ENCODE measurements at places on chromosomes 4 and X.

DNA sequence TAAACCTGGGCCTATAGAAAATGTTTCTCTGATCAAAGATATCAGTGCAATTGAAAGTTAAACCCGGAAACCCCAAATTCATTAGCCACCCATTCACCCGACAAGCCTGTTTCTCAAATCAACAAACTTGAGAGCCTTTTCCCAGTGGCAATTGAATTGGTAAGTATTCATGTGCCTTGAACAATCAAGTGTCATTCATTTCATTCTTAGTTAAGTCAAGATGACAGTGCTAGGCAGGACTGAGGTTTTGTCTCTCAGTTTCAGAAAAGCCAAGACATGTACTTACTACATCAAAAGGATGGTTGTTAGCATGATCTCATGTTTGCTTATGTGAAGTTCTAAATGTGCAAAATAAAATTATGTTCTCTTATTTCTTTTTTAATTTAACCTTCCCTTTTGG, 32.3 kb downstream of the CC2D2A start:
- no peak for DNase-seq

GRCh38 chrX:129808829-129809796, 29.4 kb downstream of the SASH3 start:
- no peak for DNase-seq

DNA sequence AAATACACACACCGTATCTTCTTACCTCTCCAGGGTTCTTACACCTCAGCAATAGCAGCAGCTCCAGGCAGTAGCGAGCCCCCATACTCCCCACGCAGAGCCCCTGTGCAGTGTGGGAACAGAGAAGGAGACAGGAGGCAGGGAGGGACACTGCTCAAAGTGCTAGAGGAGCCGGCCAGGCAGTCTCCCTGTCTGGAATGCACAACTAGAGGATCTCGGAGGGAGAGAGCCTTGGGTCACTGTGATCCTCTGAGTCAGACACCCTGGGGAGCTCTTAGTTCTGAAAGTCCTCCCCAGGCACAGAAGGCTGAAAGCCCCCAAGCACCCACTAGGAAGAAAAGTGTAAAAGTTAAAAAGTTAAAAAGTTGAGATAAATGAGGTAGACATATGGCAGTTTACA, 16.0 kb downstream of the AMELX start:
- no peak for DNase-seq

GRCh38 chr4:29372971-29373370, 1347.2 kb upstream of the PCDH7 start:
- DNase-seq = no peak

DNA sequence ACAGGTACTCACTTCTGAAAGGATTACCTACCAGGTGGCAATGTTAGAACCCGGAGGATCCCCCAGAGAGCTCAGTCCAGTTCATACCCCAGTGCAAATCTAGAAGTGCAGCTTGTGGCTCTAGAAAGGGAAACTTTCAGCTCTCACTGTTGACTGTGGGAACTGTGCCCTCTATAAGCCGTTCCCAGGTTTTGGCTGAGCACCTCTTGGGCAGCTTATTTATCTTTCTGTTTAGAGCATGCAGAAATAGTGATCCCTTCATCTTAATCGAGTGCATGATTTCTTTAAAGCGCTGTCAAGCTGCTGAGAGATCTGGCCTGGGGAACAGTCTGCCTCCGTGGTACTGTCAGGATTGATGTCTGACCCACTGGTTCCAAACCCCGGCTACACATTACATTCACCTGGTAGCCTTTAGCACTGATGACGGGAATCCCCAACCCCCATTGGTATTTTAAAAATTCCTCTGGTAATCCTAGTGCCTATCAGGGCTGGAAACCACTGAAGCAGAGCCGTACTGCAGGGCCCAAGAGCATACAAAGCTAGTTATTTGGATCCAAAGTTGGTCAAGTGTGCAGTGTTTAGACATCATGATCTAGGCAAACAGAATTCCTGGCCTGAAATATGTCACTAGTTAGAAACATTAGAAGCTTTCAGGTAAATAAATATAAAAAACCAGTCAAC, 103.2 kb downstream of the KLHL8 start:
- no peak for DNase-seq

- no peak for DNase-seq
Observed at GRCh38 chr4:185849664-185850550, 37.9 kb upstream of the SORBS2 start.

- DNase-seq = no peak
Observed at GRCh38 chr4:36477861-36478260, 196.4 kb downstream of the DTHD1 start.

- no peak for DNase-seq
Observed at GRCh38 chrX:19256986-19257385, 86.7 kb upstream of the PDHA1 start.

DNA sequence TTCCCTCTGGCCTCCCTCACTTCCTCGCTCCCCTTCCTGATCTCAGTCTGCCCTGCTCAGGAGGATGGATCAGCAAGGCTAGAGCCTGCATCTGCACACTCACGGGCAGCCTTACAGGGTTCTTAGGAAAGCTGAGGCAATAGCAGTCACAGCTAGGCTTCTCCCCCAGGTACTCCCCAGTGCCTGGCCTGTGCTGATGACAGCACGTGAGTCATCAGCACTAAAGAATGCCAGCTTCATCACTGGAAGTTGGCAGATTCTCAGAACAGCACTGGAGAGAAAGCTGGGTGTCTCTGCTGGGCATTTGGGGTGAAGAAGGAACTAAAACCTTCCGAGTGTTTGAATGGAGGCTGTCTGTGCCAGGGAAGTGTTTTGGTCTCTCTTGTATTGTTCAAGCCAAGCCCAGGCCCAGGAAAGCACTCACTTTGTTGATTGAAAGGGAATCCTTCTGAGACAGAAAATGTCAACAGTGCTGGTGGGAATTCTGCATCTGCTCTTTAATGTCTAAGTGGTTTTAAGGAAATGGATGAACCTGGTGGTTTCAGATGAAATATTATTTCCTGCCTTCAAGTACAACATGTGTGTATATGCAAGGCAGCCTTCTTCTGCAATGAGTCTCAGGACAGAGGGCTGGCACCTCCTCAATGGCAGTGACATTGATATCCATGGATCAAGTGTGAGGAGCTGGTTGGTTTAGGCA, 73.0 kb upstream of the SCOC start:
- DNase-seq = peak; percentile 40

- DNase-seq = peak; percentile 83
Observed at GRCh38 chrX:153599192-153600031, 473 bp upstream of the CCNQ start.

DNA sequence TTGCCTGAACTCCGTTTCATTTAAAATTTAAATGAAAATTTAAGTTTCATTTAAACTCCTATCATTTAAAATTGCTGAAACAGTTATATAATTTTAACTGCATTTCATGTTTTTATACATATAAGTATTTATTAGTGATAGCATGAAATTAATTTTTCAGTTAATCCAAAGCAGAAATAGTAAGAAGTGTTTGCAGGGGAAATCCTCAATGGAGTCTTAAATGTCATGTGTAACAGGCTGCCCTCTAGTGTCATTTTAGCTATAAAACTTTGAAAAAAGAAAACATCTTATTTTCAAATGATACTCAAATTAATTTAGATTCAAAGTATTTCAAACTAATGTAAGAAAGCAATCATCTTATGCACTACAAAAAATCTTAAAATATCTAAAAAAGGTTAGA, 27.2 kb downstream of the TAPT1 start:
- peak; percentile 34 for DNase-seq

- no peak for DNase-seq
Observed at GRCh38 chr4:186243331-186243730, 16.0 kb downstream of the KLKB1 start.

GRCh38 chr4:4666187-4666586, 124.3 kb upstream of the STX18 start:
- DNase-seq = no peak

- DNase-seq = no peak
Observed at GRCh38 chrX:39772057-39772832, 325.5 kb downstream of the BCOR start.

GRCh38 chrX:134369576-134369975, 90.4 kb upstream of the HPRT1 start:
- no peak for DNase-seq

- DNase-seq = no peak
Observed at GRCh38 chrX:49260221-49260985, 4.1 kb downstream of the FOXP3 start.

DNA sequence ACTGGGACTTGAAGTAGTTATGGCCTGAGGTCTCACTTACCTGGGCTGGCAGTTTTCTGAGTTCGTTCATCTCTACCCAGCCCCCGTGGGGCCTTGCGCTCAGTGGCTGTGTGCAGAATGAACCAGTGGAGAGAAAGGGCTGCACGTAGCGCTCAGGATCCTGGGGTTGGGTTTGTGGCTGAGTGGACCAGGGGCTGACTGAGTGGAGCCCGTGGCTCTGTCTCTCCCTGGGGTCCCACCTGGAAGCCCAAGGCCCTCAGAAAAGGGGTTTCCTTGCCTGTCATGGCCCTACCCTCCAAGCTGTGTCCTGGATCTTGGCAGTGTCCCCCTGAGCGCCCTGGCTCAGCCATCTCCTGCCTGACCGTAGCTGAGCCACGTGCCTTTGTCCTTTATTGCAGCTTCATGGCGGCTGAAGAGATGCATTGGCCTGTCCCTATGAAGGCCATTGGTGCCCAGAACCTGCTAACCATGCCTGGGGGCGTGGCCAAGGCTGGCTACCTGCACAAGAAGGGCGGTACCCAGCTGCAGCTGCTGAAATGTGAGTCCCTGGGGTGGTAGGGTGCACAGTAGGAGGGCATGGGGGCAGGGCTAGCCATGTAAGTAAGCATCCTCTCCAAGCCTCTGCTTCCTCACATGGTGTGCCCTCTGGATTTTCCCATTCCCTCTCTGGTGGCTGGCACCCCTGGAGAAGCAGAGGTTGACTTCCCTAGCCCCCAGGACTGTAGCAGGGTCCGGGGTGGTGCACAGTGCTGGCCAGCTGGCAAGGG, 23.2 kb upstream of the ADD1 start:
- DNase-seq = no peak

DNA sequence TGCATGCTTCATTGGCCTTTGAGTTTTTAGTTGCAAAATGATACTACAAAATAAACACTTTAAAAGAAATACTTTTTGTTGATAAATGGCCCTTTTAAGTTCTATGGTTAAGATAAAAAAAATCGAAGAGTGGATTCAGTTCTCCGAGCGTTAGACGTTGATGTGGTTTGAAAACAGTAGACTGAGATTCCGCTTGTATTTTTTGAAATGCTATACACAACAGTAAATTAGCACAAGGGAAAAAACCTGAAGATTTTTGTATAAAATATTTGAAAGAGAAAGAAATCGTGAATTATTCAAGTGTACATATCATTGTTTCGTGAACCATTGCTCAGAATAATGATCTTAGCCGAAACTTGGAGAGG, 1.4 kb downstream of the BMP2K start:
- DNase-seq = no peak

GRCh38 chr4:145452447-145453162, 29.0 kb upstream of the SMAD1 start:
- no peak for DNase-seq

DNA sequence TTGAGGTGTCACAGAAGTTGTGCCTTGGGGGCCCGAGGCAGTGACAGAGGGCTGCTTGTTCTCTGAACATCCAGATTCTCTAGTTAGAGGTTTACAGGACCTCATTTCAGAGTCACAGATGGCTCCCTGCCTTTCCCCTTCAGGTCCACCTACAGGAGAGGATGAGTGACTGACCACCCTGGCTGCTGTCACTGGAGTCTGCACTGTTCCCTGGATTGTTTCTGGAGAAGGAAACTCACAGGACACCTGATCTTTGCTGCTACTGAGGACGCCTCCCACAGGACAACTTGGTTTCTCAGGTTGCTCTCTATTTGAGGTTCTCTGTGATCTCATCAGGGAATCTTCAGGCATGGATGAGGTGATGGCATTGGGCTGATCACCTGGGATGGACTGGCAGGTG, 58.3 kb downstream of the GPRIN3 start:
- DNase-seq = no peak

GRCh38 chr4:6258026-6258360, 11.7 kb upstream of the WFS1 start:
- no peak for DNase-seq

GRCh38 chr4:26410385-26411293, 79.6 kb downstream of the CCKAR start:
- DNase-seq = peak; percentile 57

DNA sequence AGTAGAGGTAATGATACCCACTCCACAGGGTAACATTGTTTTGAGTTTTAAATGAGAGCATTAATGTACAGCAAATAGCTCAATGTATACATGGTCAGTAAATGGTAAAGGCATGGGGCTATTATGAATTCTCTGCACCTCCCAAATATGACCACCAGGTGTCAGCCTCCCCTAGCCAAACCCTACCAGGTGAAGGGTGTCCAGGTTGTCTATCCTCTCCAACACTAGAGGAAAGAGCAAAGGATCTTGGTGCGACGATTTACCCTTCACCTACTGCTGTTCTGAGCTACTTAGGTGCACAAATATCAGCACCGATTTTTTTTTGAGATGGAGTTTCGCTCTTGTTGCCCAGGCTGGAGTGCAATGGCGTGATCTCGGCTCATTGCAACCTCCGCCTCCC, 26.5 kb upstream of the XIAP start:
- DNase-seq = peak; percentile 52

DNA sequence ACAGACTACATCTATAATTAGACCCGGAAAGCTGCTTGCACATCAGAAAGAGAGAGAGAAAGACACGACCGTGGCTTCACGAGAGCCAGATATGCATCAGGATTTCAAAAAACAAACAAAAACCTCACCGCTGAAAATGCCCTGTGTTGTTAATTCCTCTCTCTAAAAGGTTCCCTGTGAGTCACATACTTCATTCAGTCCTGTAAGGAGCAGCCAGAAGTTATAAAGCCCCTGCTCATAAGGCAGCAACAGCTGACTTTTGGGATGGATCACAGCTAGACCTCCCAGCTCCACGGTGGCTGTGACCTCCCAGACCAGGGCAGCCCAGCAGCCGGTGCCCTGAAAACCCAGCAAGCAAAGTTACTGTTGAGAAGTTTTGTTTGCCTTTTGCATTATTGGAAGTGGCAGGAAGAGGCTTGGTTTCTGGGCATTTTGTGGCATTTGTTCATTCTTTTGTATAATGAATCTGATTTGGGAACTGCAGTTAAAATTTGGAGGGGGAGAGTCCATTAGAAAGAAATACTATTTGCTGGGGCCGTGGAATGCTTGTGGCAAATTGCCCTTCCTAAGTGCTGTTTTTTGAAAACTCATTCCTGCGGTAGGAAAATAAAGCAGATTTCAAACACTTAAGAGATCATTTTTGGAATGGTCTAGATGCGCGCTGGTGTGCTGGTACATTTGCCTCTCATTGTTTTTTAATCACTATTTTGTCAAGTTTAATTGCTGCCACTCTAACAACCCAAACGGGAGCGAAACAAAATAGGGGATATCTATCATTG, 520.4 kb downstream of the BCOR start:
- no peak for DNase-seq

- no peak for DNase-seq
Observed at GRCh38 chrX:13013363-13014110, 30.9 kb downstream of the FAM9C start.

Data from LoVo (cell line).